ENCODE measurements at places on chromosomes 12 and 14.

DNA sequence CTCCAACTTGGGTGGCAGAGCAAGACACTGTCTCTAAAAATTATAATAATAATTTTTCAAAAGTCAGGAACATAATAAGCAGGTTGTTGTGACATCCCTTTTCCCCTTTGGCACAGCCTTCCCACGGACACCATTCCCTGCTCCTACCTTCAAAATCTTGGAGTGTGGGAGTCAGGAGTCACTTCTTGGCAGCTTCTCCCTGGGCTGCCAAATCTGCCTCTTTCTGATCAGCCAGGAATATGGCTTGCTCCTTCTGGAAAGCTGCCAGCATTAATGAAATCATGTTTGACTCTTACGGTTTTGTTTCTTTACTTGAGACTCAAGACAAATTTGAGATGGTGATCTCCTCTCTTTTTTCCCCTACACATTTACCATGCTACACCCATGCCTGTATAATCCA, 391.4 kb upstream of the SYT1 start:
- DNase-seq: no peak

DNA sequence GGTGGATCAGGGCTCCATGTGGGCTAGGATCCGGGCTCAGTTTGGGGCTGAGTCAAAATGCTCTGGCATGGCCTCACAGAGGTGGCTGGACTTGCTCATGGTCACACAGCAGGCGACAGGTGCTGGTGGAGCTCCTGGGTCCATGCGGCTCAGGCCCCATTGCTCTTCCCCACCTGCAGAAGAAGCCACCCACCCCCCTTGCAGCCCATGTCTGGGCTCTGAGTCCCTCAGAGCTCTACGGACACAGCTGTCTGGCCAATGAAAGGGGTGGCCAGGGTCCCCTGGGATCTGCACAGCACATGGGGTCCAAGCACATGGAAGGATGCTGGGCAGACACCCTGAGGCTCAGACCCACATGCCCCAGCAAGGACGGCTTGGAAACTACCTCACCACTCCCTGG, 17.0 kb upstream of the C14orf180 start:
- DNase-seq: no peak

GRCh38 chr14:49408187-49408933, 177.8 kb downstream of the RPS29 start:
- DNase-seq: no peak

- no peak for DNase-seq
These were observed 27.6 kb downstream of the SLC35E3 start for GRCh38 chr12:68773582-68773981.

DNA sequence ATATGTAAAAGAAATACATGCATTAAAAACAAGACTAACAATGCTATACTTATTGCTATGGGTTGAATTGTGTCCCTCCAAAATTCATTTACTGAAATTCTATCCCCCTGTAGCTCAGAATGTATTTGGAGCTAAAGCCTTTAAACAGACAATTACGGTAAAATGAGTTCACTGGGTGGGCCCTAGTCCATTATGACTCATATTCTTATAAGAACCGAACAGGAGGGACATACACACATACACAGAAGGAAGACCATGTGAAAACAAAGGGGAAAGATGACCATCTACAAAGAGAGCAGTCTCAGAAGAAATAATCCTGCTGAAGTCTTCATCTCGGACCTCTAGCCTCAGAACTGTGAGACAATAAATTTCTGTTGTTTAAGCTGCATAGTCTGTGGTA, 77.1 kb upstream of the ANKS1B start:
- no peak for DNase-seq

DNA sequence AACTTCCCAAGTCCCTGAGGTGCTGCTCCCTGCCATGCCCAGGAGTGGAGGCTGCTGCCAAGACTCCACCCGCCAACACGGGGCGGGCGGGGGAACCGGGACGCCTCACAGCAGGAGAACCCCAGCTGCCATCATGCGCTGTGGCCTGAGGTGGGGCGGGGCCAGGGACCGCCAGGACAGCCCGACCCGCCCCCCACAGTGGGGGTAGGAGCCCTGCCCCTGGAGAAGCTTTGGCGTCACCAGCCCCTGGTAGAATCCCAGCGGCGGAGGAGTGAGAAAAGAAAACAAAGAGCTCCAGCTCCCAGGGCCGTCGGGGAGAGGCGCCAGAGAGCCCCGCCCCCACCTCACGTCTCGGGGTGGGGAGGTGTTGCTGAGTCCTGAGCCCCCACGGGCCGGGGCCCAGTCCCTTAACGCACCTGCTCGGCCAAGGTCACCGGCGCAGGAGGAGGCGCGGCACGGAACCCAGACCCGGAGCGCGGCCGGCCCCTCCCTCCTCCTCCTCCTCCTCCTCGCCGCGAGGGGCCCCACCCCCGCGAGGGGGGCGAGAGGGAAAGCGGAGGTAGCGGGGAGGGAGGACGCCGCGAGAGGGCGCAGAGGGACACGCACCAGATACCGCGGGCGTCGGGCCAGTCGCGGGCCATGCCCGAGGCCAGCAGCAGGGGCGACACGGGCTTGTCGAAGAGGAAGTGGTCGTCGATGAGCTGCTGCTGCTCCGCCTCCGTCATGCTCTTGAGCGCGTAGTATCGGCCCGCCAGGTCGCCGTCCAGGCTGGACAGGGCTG, 1.8 kb downstream of the CKB start:
- peak; percentile 59 for DNase-seq

GRCh38 chr12:73390261-73390660, 1118.1 kb downstream of the TRHDE start:
- DNase-seq: no peak

- no peak for DNase-seq
These were observed 257.5 kb downstream of the MSRB3 start for GRCh38 chr12:65535946-65536345.

DNA sequence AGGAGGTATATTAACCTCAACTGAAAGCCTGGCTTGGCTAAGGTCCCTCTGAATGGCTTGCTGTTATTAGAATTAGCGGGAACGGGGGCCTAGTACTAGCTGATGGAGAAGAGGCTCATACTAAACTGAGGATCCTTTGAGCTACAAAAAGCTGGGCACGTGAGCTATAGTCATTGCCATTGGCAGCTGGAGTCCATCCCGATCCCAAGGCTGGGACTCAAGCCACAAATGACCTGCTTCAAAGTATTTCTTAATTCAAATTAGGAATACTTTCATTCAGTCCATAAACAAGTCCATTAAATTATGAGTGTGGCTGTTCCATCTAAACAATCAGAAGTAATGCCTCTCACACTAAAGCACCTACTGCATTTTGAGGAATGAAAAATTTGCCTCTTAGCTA, 114.5 kb downstream of the DACT1 start:
- DNase-seq: no peak

GRCh38 chr14:60756847-60757246, 22.3 kb downstream of the MNAT1 start:
- DNase-seq: no peak

GRCh38 chr14:71508901-71509300, 423.3 kb upstream of the RGS6 start:
- DNase-seq: no peak

DNA sequence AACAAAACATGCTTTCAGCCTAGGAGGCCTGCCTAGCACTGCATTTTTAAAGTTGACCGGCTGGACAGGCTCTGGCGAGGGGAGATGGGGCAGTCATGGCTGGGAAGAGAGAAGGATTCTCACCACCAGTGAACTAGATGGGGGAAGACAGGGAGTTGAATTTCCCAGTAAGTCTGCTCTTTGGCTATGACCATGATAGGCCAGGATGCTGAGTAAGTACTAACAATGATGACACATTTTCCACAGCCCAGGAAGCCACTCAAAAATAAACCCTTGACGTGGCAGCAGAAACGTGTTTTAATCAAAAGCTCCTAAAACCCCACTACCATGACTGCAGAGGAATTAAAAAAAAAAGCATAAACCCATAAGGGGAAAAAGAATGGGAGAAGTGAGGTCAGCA, 19.0 kb downstream of the KCTD10 start:
- DNase-seq: no peak

DNA sequence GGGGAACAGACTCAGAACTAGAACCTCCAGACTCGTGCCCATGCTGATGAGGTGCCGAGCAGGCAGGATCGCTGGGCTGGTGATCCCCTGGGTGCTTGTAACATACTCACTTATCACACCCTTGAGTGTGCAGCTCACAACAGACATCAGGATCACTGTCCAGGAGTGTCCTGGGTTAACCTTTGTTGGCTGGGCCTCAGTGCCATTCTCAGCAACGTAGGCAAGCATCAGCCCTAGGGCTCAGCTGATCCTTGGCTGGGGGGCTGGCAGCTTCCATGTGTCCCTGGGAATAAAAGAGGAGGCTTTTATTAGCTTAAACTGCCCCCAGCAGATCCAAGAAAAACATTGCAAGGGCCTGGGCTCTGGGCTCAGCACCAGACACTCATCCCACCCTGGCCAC, 1.6 kb downstream of the TMEM229B start:
- DNase-seq: no peak

DNA sequence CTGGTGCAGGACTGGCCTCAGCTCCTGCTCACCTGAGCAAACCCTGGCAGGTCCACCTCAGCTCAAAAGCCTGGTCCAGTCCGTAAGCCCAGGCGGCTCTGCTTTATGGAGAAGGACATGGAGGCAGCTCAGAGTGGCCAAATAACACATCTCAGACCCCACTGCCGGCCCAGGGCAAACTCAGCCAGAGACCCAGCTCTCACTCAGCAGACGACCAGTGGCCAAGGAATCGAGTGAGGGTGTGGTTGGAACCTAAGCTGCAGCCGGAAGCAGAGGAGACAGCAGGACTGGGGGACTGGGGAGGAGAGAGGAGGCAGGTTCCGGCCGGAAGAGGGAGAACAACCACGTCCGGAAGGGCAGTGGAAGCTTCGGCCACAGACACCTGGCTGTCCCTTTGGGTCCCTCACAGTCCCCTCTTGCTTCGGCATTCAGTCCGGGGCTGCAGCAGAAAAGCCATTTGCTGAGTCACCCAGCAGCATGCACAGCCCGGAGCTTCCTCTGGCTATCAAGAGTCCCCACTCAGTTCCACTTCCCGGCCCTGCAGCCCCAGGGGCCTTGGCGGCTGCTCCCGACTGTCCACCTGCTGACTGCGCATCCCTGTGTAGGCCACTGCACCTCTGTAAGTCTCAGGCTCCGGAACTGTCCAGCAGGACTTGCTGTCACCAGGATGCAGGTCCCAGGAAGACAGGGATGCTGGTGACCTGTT, 104.0 kb downstream of the CALM1 start:
- DNase-seq: no peak

DNA sequence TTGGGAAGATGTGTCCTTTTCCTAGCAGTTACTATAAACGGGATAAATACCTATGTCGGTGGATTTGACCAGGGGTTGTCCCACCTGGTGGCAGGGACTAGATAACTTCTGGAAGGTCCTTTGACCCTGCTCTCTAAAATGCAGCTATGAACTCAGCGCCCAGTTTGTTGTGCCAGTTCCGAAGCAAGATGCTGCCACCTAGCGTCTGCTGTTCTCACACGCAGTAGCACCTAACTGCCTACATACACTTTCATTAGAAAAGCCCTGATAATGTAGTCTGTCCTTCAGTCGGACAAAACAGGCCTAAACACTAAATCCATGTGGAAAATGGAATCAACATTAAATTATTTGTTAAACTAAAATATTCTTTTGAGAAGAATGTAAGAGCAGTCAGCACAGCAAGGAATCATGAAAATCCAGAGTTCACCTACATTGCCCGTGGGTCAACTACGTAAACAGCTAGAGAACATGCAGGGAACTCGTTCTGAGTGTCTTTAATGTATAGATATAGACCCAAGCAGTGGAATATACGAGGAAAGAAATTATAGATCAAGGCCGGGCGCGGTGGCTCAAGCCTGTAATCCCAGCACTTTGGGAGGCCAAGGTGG, 51.1 kb upstream of the CRACR2A start:
- peak; percentile 37 for DNase-seq

GRCh38 chr14:61107869-61108493, 126.9 kb downstream of the SLC38A6 start:
- no peak for DNase-seq

DNA sequence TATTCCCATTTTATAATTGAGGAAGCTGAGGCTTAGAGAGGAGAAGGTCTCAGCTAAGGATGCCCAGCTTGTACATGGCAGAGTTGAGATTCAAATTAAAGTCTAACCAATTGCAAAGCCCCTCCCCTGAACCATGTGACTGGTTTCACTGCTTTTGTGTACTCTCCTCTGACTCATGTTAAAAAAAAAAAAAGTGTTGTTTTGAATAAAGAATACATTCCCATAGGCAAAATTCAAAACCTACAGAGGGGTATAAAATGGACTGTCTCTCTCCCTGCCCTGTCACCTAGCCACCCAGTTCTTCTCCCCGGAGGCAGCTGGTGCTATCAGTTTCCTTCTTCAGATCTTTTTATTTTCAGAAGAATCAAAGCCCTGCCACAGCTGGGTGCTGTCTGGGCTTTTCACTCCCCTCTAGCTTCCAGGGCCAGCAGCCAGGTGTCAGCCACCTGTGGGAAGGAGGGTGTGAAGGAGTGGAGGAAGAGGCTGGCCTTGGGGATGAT, 5.4 kb downstream of the PSMD9 start:
- DNase-seq: no peak

GRCh38 chr14:88297306-88297705, 25.8 kb downstream of the KCNK10 start:
- DNase-seq: no peak

- DNase-seq: peak; percentile 32
These were observed 521 bp upstream of the PCED1B start for GRCh38 chr12:47078733-47079467.

DNA sequence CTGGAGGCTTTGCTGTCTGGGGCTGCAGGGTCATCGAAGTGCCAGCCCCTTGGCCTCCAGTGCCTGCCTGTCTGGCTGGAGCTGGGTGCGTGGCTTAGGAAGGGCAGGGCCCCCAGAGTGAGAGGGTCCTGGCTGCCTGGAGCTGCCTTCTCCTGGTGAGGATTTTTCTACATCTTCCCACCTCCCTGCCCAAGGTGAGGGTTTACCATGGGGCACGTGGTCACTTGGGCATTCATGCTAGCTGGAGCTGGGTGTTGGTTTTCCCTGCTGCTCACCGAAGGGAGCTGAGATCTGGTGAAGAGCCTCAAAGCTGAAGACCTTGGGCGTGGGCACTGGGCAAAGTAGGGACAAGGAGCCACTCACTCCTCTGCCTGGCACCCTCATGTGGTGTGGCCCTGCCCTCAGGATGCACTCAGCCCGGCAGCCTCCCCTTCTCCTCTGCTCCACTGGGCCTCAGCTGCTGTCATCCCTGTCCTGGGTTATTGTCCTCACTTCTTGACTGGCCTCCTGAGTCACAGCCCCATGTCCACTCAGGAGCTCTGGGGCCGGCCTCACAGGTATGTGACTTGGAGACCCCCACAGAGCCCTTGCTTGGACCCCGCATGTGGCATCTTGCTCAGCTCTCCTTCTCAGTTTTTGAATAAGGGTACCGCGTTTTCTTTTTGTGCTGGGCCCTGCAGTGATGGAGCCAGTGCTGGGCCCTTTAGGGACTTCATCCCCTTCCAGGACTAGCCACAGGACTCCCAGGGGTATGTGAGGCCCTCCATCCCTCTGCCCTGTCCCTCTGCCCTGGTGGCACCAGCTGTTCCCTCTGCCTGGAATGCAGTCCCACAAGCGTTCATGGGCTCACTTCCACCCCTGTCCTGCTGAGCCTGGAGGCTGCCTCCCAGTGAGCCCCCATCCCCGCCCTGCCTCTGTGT, 1.6 kb downstream of the CEP170B start:
- no peak for DNase-seq

GRCh38 chr14:37284760-37285159, 87.0 kb downstream of the MIPOL1 start:
- DNase-seq: no peak

GRCh38 chr14:99621948-99622347, 17.9 kb upstream of the CCDC85C start:
- DNase-seq: no peak
